ENCODE measurements at places on chromosomes 12 and 14.

- DNase-seq = no peak
Measured at GRCh38 chr12:105294161-105294560, 36.3 kb upstream of the C12orf75 start.

DNA sequence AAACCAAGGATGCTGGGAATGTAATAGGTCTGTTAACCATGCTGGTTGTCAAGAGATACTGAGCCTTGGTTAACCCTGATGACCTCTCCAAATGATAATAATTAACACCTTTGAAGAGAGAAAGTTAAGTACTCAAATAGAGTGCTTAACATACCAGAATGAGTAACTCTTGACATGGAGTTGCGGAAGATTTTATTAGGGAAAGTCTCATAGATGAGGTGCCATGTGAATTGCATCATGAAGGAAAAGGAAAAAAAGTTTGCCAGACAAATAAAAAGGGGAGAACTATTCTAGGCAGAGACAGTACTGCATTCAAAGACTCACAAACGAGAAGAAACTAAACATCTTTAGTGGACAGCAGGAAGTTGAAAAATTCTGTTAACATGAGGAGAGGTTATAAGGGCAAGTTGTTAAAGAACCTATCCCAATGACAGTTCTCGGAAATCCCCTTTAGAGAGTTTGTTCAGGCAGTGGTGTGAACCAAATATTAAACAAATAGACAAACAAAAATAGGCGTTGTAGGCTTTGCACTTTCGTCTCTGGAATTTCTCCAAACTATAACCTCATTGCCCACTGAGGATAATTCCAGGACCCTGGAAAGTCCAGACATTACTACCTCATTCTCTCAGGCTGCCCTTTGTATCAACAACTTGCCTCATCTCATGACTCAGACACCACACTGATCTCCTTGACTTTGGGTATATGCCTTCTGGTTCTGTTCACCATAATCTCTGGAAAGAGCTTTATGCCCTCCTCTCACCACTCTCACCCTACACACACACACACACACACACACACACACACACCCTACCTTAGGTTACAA is 435.0 kb downstream of the GXYLT1 start:
- DNase-seq = no peak

DNA sequence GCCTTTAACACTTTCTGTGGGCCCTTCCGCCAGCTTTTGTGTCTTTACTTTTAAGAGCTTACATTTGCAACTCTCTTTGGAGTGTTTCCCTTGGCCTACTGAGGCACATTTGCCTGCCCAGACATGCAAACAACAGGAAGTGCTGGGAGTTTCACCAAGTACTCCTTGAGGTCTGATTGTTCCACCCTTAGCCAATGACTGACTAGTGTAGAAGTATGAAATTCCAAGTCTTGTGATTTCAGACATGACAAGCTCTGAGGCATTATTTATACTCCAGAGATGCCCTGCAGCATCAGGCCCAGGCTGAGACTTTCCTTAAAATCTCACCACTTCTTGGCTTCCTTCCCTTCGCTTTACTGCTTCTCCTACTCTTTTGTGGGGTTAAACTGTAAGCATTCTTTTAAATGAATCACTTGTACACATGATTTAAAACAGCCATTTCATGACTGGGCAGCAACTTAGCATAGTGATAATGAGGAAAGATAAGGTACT is 174.1 kb downstream of the SLC6A15 start:
- no peak for DNase-seq

GRCh38 chr12:68761901-68762630 is 16.1 kb downstream of the SLC35E3 start:
- DNase-seq = no peak

GRCh38 chr12:46377678-46378077 is 5.1 kb upstream of the SLC38A2 start:
- no peak for DNase-seq

Data from amygdala (tissue), 56 donors.